GM19239 (cell line): ENCODE measurements at places on chromosomes 3 and 15.
A peak's percentile ranks its signal among the peaks of the same experiment; 100 is the strongest.

DNA sequence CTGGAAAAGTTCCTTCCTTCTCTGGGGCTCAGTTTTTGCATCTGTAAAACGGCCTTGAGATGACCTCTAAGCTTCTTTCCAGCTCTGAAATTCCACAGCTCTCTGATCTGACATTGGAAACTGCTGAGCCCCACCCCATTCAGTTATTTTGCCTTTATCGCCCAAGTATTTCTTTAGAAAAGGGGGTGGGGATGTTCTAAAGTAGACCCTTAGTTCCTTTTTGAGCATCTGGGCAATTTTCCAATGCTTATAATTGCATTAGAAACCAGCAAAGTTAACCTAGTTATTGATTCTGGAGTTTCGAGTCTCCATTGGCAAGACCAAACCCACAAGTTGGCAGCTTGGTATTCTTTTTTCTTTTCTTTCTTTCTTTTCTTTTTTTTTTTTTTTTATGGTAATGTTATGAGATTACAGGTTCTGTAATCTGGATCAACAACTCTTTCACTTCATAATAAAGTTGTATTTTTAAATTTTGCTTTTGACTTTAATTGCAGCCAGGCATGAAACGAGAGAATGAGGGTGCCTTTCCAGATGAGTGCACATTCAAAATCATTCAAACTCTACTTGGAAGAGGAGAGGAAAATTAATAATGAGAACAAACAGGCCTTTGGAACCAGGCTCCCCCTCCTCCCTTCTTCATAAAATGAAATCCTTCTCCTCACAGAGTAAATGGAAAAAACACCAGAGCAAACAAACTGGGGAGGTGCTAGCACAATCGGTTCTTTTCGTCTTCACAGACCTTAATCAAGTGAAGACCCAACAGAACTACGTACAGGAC lies 76.8 kb upstream of the LRIG1 start:
- no peak for DNase-seq

DNA sequence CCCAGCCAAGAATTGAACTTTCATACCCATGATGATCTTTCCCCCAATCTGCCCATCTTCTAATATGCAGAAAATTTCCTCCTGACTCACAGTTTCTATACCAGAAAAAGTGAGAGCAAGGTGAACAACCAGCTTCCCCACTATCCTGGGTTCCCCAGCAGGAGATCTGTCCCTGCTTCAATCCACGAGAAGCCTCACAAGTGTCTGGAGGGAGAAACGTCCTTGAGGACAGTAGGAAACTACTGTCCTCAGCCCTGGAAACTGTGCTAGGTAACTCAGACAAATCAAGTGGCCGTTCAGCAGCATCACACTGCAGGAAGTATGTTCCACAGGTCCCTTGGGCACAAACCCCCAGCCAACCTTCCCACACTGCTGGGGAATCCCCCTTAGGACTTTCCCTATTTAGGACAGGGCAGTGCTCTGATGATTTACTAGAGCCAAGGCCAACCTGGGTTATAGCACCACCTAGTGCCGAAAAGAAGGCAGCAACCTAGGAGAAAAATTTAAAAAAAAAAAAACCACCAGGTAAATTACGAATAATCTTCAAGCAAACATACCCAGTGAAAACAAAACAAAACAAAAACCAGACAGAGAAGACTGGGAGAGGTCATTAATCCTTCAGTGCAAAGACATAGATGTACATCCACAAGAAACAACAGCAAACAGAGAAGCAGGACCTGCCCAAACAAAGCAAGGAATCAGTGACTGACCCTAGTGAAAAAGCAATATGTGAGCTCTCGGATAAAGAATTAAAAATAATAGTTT lies 36.0 kb downstream of the MORC1 start:
- peak; percentile 39 for DNase-seq

DNA sequence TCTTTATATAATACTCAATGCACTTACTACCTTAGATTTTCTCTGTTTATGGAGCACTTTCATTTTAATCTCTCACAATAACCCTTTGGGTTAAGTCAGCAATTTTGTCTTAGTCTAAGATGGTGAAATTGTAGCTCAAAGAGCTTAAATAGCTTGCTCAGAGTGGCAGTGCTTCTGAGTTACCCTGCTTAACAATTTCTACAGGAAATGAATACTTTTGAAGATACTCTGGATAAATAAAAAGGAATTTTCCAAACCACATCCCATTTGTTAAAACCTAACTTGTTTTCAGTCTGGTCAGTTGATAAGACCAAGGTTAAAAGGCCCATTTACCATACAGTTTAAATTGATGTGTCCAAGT lies 37.2 kb downstream of the HMG20A start:
- no peak for DNase-seq

- no peak for DNase-seq
These were observed 783 bp downstream of the RNF168 start for GRCh38 chr3:196502775-196503195.

- no peak for DNase-seq
These were observed 72.1 kb upstream of the MAGI1 start for GRCh38 chr3:66110840-66111239.

DNA sequence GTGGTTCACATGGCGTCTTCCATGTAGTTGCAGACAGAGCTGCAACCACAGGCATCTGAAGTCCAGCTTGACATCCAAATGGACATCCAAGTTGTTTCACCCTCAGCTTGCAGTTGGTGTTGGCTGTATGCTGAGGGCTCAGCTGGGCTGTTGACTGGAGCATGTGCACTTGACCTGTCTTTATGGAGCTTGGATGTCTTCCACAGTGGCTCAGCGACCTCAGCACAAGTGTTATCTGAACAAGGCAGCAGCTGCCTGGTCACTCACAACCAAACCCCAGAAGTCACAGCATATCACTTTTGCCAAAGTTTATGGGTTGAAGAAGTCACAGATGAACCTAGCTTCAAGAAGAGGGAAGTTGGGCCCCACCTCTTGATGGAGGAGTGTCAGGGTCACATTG lies 92.9 kb downstream of the TPRA1 start:
- no peak for DNase-seq

- DNase-seq: no peak
These were observed 641.8 kb upstream of the ZNF385D start for GRCh38 chr3:22392859-22393258.

GRCh38 chr3:62614527-62614926 lies 241.2 kb upstream of the FEZF2 start:
- no peak for DNase-seq

DNA sequence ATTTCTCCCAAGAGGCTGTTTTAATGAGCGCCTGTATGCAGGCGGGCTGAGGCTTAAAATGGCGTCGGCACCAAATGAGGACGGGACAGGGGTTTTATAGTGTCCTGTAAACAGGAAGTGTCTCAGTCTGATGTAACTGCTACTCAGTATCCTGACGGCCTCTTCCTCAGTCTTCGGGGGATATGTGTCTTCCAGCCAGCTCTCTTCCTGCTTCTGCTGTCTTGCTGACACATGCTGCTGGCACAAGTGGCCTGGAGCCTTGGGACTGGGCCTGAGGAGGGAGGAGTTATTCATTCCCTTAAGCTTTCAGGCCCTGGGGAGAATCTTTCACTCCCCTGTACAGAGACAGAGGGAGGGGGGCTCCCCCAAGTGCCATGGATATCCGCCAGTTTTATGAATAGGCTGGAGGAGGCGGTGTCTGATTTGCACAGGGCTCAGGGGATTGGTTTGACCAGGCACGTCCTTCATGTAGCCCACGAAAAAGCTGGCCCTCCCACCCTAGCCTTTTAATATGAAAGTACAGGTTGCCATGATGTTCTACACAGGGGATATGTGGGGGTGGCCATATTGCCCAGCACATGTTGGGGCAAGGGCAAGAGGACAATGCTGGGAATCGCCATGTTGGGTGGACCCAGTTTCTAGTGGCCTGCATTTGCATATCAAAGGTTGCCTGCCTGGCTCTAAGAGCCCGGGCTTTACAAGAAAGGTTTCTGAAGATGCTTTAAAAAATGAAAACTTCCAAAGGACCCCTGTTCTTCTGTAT lies 19.9 kb downstream of the NDUFB4 start:
- DNase-seq: no peak

DNA sequence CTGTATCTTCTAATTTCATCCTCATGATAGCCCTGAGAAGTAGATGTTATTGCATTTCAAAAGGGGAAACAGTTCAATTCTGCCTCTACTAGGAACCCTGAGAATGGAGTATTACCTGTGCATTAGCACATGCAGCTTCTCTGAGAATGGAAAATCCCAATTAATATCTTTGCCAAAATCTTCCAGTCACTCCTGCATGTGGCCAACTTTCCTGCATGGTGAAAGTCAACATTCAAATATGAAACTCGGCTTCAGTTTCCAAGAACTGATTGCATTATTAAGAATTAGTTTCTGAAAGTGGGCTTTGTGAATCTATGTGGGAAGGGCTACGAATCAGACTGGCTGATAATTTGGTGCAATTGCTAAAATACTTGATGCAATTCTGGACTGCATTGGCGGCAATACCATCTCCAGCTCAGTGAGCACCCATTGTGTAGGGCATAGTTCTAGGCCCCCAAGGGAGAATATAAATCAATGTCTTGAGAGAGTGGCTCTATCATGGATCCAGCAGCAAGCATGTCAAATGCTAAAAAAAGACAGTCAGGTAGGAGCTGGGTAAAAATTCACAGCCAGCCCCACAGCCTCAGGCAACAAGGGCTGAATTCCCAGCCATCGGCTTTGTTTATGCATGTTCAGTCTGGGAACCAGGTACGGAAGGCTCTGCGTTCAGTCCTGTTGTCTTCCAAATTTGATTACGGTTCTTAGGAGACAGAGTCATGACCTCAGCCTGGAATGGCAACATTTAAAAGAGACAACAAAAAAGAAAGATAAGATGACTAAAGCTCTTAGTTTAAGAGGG lies 18.8 kb upstream of the BCL6 start:
- no peak for DNase-seq

- no peak for DNase-seq
These were observed 855.9 kb downstream of the MCTP2 start for GRCh38 chr15:95087253-95087609.

DNA sequence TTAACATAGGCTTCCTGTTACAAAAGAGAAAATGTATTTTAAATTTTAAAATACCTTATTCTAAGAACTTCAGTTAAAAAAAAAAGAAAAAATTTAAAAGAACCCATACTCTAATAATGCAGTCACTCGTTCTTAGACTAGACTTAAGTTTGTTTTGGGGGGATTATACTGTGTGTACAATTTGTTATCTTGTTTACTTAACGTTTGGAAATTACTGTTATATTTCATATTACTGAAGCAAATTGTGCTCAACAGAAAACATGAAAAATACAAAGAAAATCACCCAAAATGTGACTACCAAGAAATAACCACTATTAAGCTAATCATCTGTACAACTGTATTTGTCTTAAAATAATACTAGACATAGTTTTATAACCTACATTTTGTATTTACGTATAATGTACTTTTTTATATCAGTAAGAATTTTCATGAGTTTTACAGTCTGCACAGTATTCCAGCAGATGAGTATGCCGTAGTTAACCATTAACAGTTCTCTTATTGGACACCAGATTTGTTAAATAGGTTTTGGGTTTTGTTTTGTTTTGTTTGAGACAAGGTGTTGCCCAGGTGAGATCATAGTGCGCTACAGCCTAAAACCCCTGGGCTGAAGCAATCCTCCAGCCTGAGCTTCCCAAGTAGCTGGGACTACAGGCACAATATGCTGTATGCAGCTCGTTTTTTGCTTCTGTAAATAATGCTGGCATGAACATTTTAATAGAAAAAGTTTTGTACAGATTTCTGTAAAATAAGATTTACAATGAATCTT lies 88.8 kb upstream of the CHD2 start:
- no peak for DNase-seq

DNA sequence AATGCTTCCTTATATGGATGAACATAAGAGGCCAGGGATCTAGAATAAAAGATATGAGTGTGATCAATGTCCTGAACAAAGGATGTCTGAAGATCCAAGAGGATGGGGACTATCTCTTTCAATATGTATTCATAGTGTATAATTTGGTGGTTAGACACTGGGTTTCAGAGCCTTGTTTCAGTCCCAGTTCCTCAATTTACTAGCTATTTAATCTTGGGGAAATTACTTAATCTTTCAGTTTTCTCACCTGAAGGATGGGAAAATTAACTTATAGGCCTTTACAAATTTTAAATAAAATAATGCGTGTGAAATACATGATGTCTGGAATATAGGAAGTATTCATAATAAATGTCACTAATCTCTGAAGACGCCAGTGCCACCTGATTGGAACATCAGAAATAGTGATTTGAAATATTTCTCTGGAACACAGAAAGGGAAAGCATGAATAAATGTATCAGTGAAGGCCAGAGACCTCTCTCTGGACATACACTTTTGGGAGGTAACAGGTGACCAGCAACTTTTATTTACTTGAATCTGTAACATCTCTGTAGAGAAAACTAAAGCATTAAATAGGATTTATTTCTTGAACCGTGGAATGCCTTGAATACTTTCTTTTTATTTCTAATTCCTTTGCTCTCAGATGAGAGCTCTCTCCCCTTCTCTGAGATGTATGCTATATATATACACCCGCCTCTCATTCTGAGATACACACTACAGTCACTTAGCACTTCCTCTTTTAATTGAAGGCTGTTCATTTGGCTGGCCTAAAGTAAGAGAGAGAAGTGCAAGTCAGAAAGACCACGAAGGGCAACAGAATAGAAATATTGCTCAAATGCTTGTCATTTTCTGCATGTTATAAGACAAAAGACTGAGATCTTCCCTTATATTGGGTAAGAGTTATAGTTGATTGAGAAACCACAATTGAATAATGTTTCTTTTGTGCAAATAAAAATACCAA lies 407.1 kb downstream of the LSAMP start:
- DNase-seq: peak; percentile 15

- no peak for DNase-seq
These were observed 21.2 kb downstream of the PXK start for GRCh38 chr3:58353722-58354553.

- DNase-seq: no peak
These were observed 11.8 kb upstream of the P2RY1 start for GRCh38 chr3:152823173-152823572.
